ENCODE measurements at places on chromosomes 16 and 17.

- DNase-seq, result no peak
Measured at GRCh38 chr16:57987441-57988177, 12.9 kb downstream of the ZNF319 start.

- DNase-seq, result no peak
Measured at GRCh38 chr17:50749245-50749644, 18.1 kb downstream of the ANKRD40CL start.

- no peak for DNase-seq
Measured at GRCh38 chr16:75289189-75289588, 37.8 kb upstream of the BCAR1 start.

DNA sequence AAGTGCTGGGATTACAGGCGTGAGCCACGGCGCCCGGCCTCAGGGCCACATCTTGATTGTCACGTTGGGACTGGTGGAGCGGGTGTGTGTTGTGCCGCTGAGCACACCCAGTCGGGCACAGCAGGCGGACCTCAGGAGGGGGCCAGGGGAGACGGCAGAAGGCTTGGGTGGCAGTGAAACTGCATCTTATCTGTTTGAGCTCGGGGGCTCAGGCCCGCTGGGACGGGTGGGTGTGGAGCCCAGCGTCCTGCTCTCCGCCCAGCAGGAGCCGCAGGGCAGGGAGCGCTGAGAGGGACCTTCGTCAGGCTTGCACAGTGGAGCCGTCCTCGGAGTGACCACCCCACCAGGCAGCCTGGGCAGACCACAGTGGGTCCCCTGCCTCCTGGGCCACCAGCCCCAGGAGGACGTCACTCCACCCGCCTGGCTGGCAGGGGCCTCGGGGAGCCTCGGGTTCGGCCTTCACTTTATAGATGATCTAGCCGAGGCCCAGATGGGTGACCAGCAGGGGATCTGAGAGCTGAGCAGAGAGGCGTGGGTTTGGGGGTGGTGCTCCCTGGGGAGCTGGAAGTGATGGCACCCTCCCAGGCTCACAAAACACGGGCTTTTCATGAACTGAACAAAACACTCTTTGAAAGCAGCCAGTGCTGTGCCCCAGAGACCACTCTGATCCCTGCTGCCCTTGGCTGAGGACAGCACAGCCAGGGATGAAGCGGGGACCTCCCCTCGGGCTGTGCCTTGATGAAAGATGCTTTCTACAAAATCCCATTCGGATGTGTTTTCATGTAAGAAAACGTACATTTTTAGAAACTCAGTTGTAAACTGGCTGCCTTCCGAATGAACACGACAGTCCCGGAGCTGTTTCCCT lies 181.1 kb downstream of the SEC14L1 start:
- DNase-seq, result no peak

- DNase-seq, result no peak
Measured at GRCh38 chr17:81084680-81085419, 49.9 kb downstream of the BAIAP2 start.

- no peak for DNase-seq
Measured at GRCh38 chr16:64469906-64470702, 651.8 kb downstream of the CDH11 start.

- DNase-seq, result no peak
Measured at GRCh38 chr17:46916211-46916610, 6.7 kb upstream of the GOSR2 start.

- DNase-seq, result no peak
Measured at GRCh38 chr17:48016112-48016511, 21.5 kb downstream of the COPZ2 start.

GRCh38 chr17:3643889-3644349 lies 7.4 kb downstream of the CTNS start:
- DNase-seq, result no peak

DNA sequence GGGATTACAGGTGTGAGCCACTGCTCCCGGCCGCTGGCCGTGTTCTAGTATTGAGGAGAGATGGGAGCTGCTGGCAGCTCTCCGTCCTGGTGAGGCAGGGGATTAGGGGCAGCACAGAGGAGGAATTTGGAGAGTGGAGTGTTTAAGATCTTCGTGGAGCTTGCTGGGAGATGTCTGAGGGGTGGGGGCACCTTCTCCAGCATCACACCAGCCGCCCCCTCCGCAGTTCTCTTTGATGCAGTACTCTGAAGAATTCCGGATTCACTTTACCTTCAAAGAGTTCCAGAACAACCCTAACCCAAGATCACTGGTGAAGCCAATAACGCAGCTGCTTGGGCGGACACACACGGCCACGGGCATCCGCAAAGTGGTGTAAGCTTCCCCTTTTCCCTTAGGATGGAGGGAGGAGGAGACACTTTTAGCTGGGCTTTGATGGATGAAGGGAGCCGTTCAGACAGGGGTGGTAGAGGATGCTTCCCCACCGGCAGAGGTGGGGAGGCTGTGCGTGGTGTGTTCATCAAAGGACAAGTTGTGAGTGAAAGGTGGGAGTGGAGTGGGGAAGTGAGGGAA lies 11.9 kb downstream of the ITGAM start:
- no peak for DNase-seq

DNA sequence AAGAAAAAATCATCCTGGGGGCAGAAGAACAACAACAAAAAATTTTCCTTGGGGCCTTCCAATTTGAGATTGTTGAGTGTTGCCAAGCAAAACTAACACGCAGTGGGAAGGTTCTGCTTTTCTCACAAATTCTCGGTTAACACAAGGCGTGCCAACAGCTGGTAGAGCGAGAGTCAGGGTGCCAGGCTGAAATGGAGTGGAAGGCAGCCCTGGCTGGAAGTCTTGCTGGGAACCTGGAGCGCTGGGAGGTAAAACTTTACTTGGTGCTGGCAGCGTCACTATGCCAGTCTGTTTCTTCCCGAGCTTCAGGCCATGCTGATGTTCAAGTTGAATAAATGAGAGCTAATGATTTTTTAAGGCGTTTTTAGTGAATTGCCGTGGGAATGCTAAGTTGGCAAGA lies 189.4 kb downstream of the WWOX start:
- no peak for DNase-seq

DNA sequence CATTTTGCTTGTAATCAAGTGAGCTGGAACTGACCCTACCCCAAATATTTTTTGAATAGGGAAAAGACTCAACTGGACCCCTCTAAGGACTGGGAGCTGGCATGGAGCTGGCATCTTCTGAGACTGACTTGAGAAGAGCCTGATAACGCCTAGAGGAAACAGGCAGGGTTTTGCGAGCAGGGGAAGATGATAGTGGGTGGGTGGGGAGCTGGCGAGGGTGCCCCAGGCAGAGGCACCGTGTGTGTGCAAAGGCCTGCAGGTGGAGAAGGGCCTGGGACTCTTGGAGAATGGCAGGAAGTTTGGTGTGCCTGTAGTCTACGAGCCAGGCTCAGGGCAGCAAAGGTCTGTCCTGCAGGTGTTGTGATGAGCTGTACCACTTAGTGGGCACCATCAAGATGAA lies 4.1 kb downstream of the CRISPLD2 start:
- no peak for DNase-seq

Data from stimulated activated CD8-positive, alpha-beta memory T cell treated with anti-CD3 and anti-CD28 coated beads, Interleukin-2, amount 100 ng/mL, for 48 hours (primary cell).